ENCODE measurements at places on chromosomes 4 and X.

- peak; percentile 33 for DNase-seq
These were observed 6.2 kb upstream of the CXCL13 start for GRCh38 chr4:77599378-77599777.

DNA sequence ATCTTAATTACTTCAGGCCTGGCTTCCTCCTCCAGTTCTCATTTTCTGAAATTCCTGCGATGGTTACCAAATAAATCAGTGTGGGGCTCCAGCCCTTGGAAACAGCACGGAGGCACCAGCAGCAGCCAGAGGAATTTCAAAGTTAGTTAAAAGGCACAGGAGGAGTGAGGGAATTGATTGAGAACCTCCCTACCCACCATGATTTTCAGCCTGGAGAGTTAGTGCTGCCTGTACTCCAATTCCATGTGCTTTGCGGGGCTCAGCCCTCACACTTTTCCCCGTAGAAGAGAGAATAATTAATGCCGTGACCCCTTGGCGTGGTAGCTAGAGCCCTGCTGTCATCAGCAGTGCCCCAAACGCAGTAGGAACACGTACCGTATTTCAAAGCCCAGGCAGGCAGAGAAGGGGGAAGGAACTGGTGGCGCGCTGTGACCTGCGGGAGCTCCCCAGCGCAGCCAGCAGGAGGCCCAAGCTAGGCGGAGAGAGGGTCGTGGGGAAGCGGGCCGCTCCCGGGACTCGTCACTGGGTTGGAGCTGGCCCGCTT is 84.0 kb upstream of the IGFBP7 start:
- no peak for DNase-seq

DNA sequence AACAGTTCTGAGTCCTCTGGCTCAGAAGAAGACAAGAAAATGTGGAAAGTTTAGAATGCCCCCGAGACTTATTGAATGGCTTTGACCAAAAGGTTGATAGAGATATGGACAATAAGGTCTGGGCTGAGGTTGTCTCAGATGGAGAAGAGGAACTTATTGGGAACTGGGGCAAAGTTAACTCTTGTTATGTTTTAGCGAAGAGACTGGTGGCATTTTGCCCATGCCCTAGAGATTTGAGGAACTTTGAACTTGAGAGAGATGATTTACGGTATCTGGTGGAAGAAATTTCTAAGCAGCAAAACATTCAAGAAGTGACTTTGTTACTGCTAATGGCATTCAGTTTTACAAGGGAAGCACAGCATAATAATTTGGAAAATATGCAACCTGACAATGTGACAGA is 1549.3 kb upstream of the ADGRL3 start:
- DNase-seq: no peak

- DNase-seq: no peak
These were observed 147.1 kb upstream of the RPL34 start for GRCh38 chr4:108473163-108473720.

GRCh38 chr4:26272654-26273615 is 47.9 kb upstream of the RBPJ start:
- DNase-seq: no peak

DNA sequence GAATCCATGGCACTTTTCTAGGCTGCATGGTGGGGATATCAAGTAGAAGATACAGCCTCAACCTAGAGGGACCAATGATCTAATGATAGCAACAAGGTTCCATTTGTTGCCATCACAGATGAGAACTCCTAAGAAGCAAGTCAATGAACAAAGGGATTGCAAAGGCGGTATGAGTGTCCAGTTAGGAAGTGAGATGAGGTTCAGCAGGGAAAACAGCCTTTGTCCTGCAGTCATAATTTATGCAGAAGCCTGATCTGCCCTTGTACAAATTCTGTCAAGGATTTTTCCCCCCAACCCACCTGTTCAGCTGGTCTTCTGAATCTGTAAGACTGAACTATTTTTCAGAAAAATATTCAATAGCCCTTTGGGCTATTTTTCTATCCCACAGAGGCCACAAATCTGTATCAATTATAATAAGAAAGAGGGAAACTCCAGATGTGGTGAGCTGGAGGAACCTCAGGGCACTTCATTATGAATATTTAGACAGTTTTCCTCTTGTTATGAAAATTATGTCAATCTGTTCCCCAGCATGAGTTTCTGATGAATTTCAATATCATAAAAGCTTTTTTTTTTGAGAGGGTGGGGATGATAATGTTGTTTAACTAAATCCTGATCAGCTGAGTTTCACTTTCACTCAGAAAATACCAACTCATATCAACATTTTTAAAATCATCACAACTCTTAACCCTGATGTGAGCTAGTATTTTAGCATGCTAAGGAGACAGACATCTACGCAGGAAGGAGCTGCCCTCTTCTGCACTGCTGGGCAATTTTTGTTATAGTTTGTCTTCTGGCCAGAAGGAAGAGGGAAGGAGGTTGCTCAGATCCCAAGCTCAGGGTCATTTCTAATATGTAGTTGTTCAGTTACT is 127.2 kb upstream of the MAP3K15 start:
- DNase-seq: no peak

DNA sequence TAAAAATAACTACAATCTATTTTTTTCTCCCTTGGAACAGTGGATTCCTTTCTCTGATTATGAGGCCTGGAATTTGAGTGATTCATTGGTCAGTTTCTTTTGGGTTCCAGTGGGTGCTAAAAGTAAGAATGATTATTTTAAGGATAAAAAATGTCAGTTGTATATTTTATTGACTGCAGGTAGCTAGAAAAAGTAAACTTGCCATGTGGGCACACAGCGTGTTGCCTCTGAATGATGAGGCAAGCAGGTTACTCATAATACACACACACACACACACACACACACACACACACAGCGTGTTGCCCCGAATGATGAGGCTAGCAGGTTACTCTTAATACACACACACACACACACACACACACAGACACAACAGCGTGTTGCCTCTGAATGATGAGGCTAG is 13.8 kb downstream of the GALNT7 start:
- DNase-seq: no peak

DNA sequence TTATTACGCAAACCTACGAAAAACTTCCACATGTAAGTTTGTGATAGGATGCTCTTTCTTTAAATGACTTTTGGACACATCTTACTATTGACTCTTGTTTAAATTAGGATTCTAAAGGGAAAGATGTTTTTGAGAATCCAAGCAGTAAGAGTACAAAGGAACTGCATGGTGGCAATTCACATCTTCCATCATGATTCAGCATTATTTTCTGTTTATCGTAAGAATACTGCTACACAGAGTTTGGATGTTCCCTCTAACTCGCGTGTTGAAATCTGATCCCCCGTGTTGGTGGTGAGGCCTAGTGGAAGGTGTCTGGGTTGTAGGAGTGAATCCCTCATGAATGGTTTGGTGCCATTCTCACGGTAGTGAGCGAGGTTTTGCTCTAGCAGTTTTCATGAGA is 371.8 kb upstream of the FTHL17 start:
- DNase-seq: no peak

DNA sequence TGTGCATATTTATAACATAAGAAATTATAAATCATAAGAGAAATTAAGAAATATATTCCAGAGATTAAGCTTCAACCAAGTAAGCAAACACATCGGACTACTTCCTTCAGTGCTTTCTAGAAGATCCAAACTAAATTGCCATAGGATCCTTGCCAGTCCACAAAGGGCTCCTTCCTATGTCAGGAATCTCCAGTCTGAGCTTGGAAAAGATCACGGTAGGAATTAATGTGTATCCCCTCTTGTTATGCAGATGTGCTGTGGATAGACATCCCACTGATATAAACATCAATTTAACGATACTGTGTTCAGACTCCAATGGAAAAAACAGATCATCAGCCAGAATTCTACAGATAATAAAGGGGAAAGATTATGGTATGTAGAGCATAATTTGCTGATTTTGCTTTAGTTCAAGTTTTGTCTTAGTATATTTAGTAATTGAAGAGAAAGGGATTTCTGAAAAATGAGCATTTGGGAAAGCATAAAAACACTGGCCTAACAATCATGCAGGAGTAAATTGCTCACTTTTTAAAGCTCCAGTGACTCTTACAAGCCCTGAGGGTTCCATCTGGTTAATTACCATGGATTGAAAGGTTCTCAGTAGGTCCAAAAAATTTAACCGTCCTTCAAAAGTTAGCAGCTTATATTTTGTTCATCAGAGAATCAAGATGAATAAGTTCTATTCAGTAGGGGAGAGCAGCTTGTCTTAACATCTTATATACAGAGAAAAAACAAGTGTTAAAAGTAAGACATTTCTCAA is 65.9 kb downstream of the HHIP start:
- no peak for DNase-seq

GRCh38 chr4:141174457-141174856 is 41.2 kb upstream of the RNF150 start:
- DNase-seq: no peak

- DNase-seq: no peak
These were observed 25.2 kb upstream of the AP1AR start for GRCh38 chr4:112206431-112206830.

- no peak for DNase-seq
These were observed 18.6 kb downstream of the AFM start for GRCh38 chr4:73499996-73500765.

DNA sequence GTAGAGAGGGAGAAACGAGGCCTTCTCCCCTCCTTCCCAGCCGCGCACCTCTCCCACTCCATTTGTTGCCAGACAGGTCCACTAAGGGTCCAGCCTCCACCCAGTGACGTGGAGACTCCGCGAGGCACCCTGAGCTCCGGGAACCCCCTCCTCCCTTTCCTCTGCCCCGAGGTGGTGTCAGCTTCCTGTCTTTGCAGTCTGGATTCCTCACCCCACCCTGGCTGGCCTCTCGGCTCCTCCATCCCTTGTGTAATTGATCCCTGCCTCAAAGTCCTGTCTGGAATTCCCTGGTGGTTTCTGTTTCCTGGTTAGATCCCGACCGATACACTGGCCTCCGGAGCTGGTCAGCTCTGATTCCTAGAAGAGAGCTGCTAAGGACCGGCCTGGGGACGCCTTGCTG is 105.9 kb upstream of the SCOC start:
- DNase-seq: peak; percentile 56

GRCh38 chrX:151073767-151074166 is 90.6 kb downstream of the HMGB3 start:
- DNase-seq: no peak

DNA sequence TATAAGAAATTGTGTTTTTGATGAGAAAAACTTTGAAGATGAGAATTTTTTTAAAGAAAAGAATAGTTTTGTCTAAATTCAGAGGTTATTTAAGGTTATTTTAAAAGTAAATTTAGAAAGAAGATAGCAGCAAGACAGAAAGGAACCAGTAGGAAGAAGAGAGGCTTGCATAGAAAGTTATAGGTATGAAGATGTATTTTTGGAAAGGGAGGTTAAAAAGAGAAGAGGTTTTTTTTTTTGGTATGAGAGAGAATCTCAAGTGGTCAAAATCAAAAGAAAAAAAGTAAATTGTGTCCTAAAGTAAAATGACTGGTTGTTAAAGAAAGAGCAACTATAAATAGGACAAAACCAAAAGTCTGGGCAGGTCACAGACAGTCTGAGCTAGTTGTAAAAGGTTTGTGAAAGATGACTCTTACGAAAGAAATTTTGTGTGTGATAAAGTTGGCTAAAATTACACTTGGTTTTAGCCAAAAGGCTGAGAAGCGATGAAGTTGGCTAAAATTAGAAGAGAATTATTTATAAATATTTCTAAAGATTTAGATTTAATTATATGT is 16.4 kb upstream of the EIF4E start:
- DNase-seq: no peak

GRCh38 chr4:168039593-168039992 is 52.7 kb upstream of the ANXA10 start:
- no peak for DNase-seq

DNA sequence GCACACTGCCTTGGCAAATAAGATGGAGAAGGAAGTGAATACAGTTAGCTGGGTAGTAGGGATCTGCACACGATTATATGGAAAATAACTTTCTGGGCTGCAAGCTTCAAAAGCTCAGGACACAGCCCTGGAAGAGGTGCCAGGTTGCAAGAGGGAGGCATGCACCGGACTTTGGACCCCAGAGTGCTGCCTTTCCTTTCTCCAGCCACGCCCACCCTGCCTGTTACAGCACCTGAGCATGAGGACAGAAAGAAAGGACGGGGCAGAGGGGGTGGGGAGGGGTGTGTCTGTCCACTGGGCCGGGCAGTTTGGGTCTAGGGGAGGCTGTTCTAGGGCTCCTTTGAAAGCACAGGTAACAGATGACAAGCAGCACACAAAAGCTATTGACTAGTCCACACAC is 152.8 kb downstream of the ENPP6 start:
- DNase-seq: peak; percentile 20

DNA sequence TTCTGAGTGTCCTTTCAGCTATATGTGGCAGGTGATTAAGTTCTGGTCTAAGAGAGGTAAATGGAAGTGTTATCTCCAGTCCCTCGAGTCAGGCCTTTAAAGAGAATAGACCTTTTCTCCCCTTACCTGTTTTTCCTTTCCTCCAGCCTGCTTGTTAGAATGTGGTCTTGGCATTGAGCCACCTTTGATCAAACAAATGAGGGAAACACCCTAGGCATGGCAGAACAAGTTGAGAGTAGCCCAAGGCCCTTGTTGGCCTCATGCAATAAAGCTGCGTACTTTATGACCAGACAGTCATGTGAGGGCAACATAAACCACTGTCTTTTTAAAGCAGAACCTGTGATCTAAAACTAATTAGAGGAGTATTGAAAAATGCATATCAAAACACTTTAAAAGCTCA is 13.2 kb upstream of the IL13RA2 start:
- DNase-seq: no peak

DNA sequence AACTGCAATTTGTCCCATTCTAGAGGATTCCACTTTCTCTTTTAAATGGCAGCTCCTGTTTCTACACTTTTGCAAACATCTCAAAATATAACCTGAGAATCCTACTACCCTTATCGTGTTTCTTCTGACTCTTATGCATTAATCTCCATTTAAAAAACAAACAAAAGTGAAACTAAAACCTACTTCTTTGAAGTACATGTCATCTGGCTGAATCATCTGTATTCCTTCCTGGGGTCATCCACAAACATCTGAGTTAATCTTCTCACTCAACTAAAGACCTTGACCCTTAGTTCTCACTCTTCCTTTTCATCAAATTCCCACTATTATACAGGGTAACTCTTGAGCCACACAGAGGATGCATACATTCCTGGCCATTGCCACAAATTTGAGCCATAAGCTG is 584.8 kb downstream of the PPARGC1A start:
- no peak for DNase-seq

DNA sequence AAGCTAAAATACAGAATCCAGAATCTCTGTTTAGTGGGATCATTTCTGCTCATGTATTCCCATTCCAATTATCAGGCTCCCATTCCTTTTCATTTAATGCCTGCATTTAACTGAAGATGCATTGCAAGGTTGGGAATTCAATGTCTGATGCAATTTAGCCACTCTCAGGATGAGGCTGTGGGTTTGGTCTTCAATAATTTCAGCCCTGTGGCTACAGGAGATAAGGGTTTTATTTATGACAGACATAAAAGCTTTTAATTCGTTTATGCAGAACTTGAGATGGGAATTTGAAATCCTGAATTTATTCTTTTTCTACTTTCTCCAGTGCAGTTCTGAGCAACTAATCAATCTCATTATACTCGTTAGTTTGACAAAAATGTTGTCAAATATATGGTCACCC is 1225.9 kb downstream of the PCDH18 start:
- no peak for DNase-seq

DNA sequence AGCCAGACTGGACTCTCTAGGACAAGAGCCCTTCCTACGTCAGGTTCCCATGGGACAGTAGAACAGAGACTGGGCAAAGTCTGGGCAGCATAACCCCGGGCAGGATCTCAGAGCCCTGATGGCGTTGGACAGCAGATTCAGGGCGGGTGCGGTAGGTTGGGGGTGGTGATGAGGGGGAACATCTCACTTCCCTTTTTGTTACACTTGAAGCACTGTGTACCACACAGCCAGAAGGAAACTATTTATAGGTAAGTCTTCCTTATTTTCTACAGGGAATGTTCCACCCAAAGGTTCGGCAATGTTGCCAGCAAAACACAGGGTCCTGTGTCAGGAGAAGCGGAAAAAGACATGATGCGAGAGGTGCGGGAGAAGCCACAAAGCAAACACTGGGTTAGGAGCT is 54.3 kb downstream of the TSC22D3 start:
- DNase-seq: no peak
